ENCODE measurements at places on chromosomes 12 and 14. TPM values are rescaled to one million over a fixed set of nuclear protein-coding genes. Genes with fewer than 3 reads are reported as not detected.

Gene EPYC
- not detected for total RNA-seq

Gene SYT1
- total RNA-seq = 6.6 TPM

Gene BCL7A
- 0.29 TPM for total RNA-seq

Gene ARMH4
- total RNA-seq = 0.71 TPM

Gene NANOG
- total RNA-seq = not detected

Measured in myometrial cell (primary cell).